Naive thymus-derived CD4-positive, alpha-beta T cell (primary cell): ENCODE measurements at places on chromosomes 6 and 20. TPM values are rescaled to one million over a fixed set of nuclear protein-coding genes. Genes with fewer than 3 reads are reported as not detected.

- H3K27ac ChIP-seq = no peak overlapping the region
- DNase-seq = no peak
- H3K4me1 ChIP-seq = no peaks in the 10 kb centered on the region
- no peaks in the 10 kb centered on the region for H3K36me3 ChIP-seq
Measured at GRCh38 chr20:54431156-54431944, 44.0 kb upstream of the DOK5 start.

- H3K27me3 ChIP-seq = no peaks in the 10 kb centered on the region
- no peaks in the 10 kb centered on the region for H3K4me1 ChIP-seq
- no peak overlapping the region for H3K27ac ChIP-seq
- no peak for DNase-seq
- H3K4me3 ChIP-seq = no peak overlapping the region
Measured at GRCh38 chr20:17766226-17766625, 66.5 kb downstream of the BANF2 start.

- no peak for DNase-seq
- no peak overlapping the region for H3K4me3 ChIP-seq
- no peak overlapping the region for H3K27ac ChIP-seq
- no peaks in the 10 kb centered on the region for H3K36me3 ChIP-seq
- H3K4me1 ChIP-seq = no peaks in the 10 kb centered on the region
Measured at GRCh38 chr6:102520966-102521365, 1127.5 kb downstream of the GRIK2 start.

The BPIFB4 gene
- polyA plus RNA-seq = not detected

GRCh38 chr6:2857580-2858337 is 16.1 kb upstream of the SERPINB1 start:
- H3K4me3 ChIP-seq = peak overlapping the region; percentile 56
- DNase-seq = no peak
- H3K27ac ChIP-seq = peak overlapping the region; percentile 86
